GM10248 (cell line): ENCODE measurements at places on chromosomes 3 and 15.

DNA sequence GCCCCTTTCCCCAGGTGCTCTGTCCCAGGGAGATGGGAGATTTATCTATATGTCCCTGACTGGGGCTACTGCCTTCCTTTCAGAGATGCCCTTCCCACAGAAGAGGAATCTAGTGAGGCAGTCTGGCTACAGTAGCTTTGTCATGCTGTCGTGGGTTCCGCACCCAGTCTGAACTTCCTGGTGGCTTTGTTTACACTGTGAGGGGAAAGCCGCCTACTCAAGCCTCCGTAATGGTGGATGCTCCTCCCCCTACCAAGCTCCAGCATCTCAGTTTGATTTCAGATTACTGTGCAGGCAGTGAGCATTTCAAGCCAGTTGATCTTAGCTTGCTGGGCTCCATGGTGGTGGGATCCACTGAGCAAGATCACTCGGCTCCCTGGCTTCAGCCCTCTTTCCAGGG is 35.4 kb upstream of the SLC7A14 start:
- no peak for DNase-seq

GRCh38 chr15:55241891-55242290 is 45.1 kb upstream of the RSL24D1 start:
- no peak for DNase-seq

- DNase-seq: no peak
Measured at GRCh38 chr15:83278191-83278590, 6.3 kb downstream of the BNC1 start.

GRCh38 chr3:175308097-175308496 is 449.0 kb downstream of the NAALADL2 start:
- DNase-seq: no peak

DNA sequence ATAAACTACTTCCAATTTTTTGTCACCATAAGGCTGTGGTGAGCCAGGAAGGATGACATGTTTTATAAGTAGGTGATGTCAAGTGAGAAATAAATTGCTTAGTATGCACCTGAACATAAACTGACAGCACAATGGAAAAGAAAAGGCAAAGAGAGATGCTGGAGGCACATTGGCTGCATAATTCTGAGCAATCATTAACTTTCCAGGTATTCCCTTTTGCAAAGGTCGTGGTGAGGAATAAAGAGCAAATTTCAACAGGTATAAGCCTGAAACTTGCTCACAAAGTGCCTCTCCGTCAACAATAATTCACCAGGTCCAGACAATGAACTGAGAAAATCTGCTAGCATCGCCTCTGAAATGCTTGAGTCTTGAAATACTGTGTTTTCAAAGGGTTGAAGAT is 48.2 kb downstream of the ITGB5 start:
- DNase-seq: no peak

GRCh38 chr15:98617328-98617980 is 30.9 kb upstream of the IGF1R start:
- DNase-seq: no peak
